Upper lobe of right lung (tissue), 1 donor: ENCODE measurements at places on chromosomes 11 and 22.

DNA sequence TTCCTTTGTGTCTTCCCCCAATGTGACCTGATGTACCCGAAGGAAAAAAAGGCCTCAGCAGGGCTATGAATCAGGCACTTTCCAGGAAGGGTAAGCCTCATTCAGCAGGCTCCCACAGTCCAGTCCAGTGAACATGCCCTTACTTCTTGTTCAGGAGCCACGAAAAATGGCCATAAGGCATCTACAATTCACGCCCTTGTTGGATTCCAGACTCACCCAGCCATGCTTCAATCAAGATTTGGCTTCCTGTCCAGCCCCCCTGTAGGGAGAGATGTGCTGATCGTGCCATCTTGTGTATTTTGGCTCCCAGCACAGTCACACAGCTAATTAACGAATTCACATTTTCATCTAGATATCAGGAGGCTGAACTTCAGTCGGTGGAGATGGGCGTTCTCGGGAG lies 9.9 kb upstream of the KCNJ5 start:
- no peak for DNase-seq

GRCh38 chr11:8832571-8833260 lies 78.3 kb upstream of the AKIP1 start:
- DNase-seq: peak; percentile 69

GRCh38 chr22:43616645-43617044 lies 195.5 kb downstream of the EFCAB6 start:
- no peak for DNase-seq

- DNase-seq: no peak
These were observed 225.0 kb downstream of the CEP164 start for GRCh38 chr11:117552626-117553025.

GRCh38 chr22:37310075-37310606 lies 27.8 kb downstream of the CYTH4 start:
- no peak for DNase-seq

- DNase-seq: no peak
These were observed 253.2 kb downstream of the ST3GAL4 start for GRCh38 chr11:126608658-126609057.

- no peak for DNase-seq
These were observed 72.6 kb downstream of the NAV2 start for GRCh38 chr11:19785265-19785664.

DNA sequence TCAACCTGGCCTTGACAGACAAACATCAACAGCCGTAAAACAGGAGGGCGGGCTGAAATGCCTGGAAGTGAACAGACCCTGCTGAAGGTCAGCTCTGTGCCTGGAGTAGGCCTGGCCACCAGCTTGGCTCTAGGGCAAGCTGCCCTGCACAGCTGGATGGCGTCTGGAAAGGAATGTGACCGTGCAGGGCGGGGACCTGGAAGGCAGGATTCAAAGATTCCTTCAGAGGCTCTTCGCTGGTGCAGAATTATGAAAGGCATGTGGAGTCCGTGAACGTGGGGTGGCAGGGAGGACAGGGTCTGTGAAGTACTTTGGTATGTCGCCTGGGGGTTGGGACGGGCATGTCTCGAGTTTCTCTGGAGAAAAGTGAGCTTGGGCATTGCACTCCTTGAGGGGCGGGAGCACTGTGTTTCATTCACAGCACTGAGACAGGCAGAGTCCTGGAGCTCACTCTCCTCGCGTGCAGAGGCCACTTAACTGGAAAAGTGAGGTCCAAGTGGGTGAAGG lies 1.5 kb downstream of the EHD1 start:
- DNase-seq: peak; percentile 84

DNA sequence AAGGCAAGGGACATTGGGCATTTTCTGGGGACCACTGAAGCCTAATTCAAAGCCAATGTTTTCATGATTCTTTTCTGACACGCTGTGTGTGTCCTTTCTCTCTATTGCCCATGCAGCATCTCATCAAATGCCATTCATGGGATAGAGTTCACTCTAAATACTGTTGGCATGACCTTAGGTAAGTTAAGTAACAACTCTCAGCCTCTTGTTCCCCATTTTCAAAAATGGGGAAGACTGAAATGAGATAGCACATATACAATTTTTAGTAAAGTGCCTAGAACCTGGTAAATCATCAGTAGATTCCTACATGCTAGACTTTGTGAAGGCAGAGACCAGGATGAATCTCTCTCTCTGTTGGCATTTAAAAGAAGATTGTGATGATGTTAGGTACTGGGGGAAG lies 12.7 kb upstream of the OR52K2 start:
- no peak for DNase-seq

DNA sequence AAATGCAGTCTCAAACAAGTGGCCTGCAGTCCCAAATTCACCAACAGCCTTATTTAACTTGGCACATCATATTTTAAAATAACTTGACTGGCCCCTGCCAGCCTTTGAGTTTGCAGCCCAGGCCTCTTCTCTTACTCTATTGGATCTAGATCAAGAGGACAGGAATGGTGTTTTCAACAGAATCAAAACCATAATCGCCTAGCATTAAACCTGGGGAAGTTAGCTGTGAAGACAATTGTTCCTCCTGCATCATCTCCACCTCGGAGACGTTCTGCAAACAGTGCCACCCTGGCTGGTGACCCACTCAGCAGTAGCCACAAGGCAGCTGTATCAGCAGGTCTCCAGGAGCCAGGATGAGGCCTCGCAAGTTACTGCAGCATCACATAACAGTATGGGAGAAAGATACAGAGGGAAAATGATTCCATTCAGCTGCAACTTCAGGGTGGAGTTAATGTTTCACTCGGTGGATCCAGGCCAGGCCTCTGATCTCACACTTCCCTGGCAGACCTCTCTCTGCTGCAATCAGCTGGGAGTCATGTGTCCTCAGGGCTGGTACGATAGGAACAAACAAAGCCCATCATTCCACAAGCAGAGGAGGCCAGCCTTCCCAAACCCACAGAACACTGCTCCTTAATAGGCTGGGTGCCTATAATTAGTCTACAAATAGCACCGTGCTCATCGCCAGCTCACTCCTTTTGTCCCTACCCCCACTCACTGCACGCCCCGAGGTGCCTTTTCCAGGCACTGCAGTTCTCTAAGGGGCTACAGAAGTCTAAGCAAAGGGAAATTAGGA lies 18.6 kb upstream of the SCN2B start:
- DNase-seq: peak; percentile 83
